HT-29 (cell line): ENCODE measurements at places on chromosomes 1 and 21.

DNA sequence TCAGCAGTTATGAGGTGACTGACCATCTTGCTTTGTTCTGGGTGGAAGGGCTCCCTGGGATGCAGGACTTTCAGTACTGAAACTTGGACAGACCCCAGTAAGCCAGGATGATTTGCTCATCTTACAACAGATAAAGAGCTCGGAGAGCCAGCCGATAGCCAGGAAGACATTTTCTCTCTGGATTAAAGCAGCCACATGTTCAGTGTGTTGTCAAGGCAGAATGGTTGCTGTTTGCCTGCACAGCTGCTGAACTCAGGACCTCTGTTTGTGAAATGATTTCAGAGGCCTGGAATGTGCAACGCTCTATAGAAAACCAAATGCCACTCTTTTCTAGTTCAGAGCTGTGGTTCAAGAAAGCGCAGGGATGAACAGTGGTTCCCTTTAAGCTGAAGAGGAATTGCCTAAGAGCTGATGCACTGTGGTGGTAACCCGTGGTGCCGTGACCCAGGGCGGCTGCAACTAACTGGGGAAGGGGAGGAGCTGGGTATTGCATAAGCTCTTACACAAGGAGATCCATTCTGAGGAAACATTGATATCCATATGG is 40.7 kb downstream of the CASQ2 start:
- DNase-seq = no peak

- no peak for DNase-seq
These were observed 208.7 kb downstream of the SIPA1L2 start for GRCh38 chr1:232421143-232421796.

DNA sequence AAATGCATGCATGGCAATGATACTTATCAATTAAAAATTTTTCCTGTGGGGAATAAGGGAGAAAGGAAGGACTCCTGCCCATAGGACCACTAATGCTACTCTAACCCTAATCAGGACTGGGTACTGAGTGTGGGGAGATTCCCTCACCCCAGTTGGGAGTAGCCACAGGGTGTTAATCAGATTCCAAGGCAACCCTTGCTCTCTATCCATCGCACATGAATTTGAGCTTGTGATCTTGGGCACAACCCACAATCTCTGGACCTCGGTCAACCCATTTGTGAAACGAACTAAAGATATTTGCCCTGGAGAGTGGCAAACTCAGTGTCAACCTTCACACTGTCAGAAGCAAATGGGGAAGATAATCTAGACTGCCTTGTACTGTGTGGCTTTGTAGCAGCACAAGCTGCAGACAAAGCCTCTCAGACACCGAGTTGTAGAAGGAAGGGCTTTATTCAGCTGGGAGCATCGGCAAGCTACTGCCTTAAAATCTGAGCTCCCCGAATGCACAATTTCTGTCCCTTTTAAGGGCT is 69.5 kb downstream of the SERINC2 start:
- DNase-seq = no peak

DNA sequence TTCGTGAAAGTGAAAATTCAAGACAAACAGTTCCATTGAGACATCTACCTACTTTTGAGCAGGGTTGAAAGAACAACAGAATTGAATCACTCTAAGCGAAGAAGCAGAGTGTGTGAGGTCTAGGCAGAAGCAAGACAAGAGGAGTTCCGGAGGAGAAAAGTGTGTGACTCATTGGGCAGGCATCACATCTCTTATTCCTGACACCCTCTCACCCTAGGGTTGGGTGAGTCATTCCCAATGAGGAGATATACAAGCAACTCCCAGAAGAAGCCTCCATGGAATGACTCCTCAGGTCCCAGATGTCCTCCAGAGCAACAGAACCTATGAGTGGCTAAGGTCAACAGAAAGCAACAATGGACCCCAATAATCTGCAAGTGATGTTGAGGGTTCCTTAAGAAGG is 138.1 kb downstream of the TPR start:
- DNase-seq = no peak

DNA sequence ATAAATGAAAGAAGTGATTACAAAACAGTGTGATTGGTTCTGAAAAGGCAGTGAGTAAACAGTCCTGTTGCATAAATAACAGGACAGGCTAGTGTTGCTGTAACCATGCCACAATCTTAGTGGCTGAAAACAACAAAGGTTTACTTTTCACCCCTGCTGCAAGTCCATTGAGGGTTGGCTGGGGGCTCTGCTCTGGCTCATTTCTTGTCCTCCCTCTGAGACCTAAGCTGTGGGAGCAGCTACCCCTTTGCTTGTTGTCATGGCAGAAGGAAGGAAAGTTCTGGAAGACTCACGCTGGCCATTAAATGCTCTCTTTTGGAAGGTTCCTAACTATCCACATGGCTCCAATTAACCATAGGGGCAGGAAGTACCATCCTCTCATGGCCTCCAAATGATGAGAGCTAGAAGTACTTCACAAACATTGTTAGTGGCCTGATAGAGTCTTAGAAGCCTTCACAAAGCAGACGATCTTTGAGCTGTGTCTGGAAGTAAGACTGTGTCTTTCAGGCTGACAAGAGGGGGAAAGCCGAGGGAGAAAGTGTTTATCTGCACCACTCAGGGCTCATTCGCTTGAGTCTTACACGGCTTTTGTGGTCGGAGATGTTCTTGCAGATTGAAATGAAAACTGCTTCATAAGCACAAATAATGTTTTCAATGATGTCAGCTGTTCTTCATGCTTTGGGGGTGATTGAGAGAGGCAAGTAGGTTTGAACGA is 11.9 kb downstream of the RCSD1 start:
- no peak for DNase-seq

DNA sequence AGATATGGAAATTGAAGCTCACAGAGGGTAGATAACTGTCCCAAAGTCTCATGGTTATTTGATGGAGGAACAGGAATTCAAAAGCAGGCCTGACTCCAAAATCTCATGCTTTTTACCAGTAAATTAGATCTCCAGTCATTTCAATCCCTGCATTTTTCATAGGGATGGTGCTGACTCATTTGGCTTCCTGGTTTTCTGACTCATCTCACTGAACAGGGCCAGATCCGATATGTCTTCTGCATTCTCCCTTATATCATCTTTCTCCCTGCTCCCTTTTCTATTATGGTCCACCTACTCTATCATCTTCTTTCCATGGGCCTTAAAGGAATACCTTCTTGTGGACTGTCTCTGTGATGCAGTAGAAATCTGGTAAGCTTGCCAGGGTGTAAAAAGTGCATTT is 187.2 kb downstream of the FGGY start:
- DNase-seq = no peak

GRCh38 chr1:118486199-118486598 is 301.2 kb upstream of the SPAG17 start:
- DNase-seq = no peak

DNA sequence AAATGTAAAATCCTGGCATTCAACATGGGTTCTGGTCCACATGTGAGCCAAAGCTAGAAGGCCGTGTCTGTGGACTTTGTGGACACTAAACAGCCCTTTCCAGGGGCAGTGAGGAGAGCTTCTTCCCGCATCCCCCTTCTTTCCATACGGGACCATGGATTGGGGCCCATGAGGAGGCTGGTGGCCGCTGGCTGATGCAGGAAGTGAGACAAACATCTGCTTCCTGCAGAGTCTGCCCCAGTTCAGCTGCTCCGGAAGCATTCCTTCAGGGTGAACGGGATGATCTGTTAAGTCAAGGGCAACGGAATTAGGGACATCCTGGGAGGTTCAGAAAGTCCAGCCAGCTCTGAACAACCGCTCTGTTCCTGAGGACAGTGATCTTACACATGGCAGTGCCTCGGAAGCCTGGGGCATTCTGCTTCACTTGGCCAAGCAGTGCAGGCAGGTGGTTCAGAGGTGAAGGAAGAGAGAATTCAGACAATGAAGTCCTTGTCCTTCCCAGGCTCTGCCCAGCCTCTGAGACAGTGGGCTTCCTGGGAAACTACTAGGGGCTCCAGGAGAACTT is 1.5 kb downstream of the CA6 start:
- no peak for DNase-seq

DNA sequence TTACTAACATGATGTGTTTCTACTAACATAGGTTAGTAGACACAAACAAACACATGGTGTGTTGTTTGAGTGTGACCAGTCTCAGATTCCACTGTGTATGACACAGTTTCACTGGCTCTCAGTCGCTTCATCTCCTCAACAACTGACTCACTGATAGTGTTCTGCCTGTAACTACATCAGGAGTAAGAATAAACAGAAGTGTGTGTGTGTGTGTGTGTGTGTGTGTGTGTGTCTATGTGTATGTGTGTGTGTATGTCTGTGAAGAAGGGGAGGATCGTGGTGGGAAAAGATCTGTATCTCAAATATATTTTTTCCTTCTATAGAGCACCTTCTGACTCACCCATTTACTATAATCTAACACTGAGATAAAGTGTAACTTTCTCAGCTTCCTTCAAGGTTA is 391.0 kb downstream of the PTPRC start:
- no peak for DNase-seq

DNA sequence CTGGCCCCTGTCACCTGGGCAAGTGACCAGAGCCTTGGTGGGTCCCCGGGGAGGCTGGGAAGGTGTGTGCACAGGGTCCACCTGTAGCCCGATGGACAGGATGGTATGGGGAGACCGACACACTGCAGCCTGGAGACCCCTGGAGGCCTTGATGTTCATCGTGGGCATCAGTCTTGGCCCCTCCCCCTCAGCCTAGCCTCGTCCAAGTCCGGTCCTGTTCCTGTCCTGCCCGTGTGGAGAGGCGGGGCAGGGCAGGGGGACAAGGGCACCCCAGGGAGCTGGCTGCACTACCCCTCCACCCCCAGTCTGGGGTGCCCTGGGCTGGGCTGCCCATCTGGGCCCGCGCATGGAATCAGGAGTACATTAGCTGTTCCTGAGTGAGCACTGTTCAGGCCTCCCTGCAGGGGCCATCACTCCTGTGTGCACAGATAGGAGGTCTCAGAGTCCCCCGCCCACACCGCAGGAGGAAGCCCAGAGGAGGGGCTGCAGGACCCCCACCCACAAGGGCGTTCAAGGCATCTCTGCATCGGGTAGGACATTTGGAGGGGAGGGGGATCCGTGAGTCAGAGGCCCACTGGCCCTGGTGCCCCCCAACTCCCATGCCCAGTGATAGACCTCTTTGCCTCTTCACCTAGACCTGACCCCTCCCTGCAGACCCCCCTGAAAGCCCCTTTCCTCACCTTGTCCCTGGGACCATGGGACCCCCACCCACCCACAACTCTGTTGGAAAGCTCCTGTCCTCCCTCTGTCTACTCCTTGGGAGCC is 63.2 kb downstream of the WNT9A start:
- DNase-seq = no peak

DNA sequence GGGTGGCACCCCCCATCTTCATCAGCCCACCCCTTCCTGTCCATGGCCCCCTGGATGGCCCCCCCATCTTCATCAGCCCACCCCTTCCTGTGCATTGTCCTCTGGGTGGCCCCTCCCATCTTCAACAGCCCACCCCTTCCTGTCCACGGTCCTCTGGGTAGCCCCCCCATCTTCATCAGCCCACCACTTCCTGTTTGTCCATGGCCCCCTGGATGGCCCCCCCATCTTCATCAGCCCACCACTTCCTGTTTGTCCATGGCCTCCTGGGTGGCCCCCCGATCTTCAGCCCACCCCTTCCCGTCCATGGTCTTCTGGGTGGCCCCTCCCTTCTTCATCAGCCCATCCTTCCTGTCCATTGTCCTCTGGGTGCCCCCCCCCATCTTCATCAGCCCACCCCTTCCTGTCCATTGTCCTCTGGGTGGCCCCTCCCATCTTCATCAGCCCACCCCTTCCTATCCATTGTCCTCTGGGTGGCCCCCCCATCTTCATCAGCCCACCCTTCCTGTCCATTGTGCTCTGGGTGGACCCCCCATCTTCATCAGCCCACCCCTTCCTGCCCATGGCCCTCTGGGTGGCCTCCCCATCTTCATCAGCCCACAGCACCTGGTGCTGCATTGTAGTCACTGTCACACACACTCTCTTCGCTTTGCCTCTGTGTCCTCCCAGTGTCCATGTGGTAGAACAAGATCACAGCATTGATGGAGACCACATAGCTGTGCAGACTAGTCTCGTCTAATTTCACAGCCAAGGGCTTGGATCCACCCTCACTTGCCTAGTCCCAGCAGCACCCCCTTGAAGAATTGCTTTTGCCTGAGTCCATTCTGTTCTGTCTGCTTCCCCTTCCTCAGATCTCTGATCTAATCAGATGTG is 95.9 kb downstream of the PCBP3 start:
- no peak for DNase-seq

GRCh38 chr1:2807678-2808385 is 6.3 kb upstream of the TTC34 start:
- no peak for DNase-seq

GRCh38 chr21:14382486-14382834 is 486 bp downstream of the HSPA13 start:
- DNase-seq = no peak

GRCh38 chr1:214500340-214501055 is 50.9 kb downstream of the PTPN14 start:
- DNase-seq = no peak

DNA sequence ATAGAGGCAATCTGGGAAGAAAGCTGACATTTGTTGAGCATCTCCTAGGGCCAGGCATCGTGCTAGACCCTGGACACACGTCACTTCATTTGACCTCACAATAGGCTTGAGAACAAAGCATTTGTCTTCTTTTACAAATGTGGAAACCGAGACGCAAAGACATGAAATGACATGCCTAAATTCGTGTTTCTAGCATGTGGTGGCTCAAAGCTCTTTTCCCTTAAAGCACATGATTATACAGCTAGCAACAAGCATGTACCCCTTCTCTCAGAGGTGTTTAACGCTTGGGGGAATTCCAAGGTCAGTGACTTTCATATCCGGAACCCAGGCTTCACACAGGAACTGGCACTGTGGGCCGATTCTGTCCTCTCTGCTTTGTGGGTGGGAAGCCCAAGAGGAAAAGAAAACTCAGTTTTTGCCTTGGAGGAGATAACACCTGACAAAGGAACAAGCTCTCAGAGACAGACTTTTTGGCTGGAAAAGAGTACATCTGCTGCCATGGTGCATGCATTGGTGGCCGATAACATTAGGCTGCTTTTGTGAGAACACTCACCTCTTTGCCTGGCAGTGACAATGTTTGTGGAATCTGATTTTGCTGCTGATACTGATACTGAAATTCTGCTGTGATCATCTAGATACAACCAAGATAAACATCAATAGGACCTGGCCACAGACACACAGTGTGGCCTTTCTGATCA is 15.4 kb upstream of the CD2 start:
- no peak for DNase-seq

- DNase-seq = no peak
These were observed 230.8 kb upstream of the CHRM3 start for GRCh38 chr1:239155466-239156091.

- no peak for DNase-seq
These were observed 12.6 kb upstream of the DENND1B start for GRCh38 chr1:197787623-197788536.

GRCh38 chr1:24366707-24367106 is 46.9 kb downstream of the STPG1 start:
- no peak for DNase-seq

DNA sequence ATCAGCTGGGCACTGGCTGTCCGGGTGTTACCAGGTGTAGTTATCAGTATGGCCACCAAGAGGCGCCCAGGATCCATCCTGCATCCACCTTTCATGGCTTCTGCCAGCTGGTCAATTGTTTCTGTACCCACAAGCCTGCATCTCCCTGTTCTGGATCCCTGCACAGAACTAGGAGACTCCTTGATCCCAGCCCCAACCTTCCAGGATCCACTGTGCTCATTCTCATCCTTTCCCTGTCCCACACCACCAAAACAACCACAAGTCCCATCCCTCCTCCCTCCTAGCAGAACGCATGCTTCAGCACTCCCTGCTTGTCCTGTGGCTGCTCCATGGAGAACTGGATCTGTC is 27.2 kb upstream of the FOXE3 start:
- DNase-seq = peak; percentile 87
